Caudate nucleus (tissue), 63 donors: ENCODE measurements at places on chromosomes 7 and 10.

DNA sequence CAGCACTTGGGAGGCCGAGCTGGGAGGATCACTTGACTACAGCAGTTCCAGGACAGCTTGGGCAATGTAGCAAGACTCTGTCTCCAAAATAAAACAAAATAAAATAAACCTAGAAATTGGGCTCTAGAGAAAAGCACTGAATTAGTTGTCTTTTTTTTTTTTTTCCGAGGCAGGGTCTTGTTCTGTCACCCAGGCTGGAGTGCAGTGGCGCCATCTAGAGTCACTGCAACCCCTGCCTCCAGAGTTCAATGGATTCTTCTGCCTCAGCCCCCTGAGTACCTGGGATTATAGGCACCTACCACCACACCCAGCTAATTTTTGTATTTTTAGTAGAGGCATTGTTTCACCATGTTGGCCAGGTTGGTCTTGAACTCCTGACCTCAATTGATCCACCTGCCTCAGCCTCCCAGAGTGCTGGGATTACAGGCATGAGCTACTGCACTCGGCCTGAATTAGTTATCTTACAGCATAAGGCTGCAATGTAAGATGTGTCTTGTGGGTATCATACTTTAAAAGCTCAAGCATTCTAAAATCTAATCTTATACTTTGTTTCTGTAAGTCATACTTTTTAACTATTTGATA is 12.8 kb downstream of the MEIG1 start:
- no peak for DNase-seq

GRCh38 chr7:105745681-105746330 is 130.6 kb downstream of the ATXN7L1 start:
- no peak for DNase-seq

DNA sequence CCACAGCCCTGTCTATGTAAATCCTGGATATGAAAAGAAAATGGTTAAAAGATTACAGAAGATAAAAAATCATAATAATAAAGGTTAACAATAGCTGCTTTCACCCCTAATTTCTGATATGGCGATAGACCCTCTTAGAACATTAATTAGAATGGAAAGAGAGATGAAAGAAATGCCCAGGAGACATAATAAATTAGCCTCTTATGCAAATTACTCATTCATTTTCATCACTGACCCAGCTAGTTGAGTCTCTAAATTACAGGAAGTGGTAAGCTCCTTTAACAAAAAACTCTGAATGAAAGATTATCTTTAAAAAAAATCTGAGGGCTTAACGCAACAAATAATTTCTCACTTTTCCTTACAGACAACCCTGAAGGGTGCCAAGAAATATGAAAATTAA is 12.4 kb downstream of the GFRA1 start:
- DNase-seq, result no peak

DNA sequence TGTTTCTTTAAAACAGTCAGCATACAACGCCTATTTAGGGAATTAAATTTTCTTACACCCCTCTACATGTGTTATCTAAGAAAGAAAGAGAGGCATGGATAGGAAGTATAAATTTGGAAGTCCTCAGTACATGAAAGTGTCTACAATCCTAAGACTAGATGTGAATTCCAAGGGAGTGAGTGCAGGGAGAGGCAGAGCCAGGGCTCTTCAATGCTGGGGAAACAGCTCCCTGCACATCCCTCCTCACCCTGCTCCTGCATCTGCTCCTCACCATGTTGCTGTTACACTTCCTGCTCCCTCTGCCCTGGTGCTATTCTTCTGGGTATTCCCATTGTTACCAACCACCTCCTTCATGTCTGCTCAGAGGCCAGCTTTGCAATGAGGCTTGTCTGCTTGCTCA is 229.1 kb upstream of the AKR1E2 start:
- no peak for DNase-seq

- no peak for DNase-seq
Observed at GRCh38 chr7:41738806-41739205, 35.9 kb upstream of the INHBA start.

- DNase-seq, result no peak
Observed at GRCh38 chr10:21990449-21990848, 13.1 kb downstream of the DNAJC1 start.

DNA sequence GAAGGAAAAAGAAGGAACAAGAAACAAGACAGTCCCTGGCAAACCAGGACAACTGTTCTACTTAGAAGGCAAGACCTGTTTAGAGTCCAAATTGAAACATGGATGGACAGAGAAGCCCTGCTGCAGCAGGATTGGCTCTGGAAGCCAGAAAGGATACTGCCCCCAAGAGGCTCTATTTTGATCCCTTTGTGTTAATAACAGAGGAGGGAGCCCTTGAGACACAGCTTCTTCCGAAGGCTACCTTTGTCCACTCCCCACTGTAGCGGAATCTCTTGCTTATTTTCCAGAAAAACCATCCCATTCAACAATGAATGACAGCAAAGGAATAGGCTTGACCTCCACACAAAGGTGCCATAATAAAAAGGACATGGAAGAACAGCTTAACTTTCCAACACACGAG is 120.3 kb upstream of the FOXK1 start:
- DNase-seq, result no peak

- no peak for DNase-seq
Observed at GRCh38 chr10:63537536-63537935, 16.3 kb downstream of the REEP3 start.

- DNase-seq, result no peak
Observed at GRCh38 chr10:101565370-101565900, 22.6 kb downstream of the POLL start.

- DNase-seq, result no peak
Observed at GRCh38 chr10:74669210-74669609, 157.2 kb upstream of the KAT6B start.
